ENCODE measurements at places on chromosomes 4 and X.

- DNase-seq, result no peak
Measured at GRCh38 chrX:119685225-119686066, 7.5 kb downstream of the SEPTIN6 start.

DNA sequence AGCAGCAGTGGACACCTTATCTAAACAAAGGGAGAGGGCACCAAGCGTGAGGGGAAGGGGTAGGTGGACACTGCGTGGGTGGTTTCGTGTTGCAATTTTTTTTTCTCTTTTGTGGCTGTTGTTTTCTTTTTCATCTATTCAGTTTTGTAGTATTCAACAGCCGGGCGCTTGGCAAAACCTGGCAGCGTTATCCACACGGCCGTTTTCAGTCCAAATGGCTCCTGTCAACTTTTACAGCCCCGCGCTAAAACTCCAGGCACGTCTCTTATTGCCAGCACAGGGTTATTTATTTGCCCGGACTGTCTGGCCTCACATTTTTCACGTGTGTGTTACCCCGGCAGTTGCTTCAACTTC, 192.2 kb downstream of the BCOR start:
- DNase-seq, result no peak

- DNase-seq, result no peak
Measured at GRCh38 chr4:101186567-101187184, 160.7 kb downstream of the PPP3CA start.

DNA sequence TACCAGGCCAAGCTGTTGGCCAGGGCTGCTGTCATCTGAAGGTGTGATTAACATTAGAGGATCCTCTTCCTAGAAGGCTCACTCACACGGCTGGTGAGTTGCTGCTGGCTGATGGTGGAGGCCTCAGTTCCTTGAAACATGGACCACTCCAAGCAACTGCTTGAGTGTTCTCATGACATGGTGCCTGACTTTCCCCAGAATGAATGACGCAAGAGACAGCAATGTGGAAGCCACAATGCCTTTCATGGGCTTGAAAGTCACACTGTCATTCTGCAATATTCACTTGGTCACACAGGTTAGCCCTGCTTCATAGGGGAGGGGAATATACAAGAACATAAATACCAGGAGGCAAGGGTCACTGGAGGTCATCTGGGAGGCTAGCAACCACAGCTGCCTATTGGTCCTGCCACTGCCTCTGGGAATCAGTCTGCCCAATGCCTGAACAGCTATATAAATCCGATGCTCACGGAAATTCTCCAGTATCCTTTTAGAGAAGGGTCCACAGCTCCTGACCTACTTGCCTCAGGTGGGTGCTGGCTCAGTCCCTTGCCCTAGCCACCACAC, 97.1 kb upstream of the MAML3 start:
- DNase-seq, result no peak

DNA sequence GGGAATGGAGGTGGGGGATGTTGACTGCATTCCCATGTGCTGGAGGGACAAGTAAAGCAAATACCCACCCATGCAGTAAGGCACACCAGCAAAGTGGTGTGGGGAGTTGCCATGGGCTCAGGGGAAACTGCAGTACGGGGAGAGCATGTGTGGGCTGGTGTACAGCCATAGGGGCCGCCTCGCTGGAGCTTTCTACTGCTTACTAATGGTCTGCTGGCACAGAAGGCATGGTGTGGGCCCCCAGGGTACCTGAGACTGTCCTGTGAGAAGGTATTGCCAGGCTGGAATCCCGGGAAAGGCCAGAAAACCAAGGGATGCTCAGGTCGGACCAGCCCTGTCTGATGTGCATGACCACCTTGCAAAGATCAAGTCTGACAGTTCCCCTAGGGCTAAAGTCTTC, 199.1 kb downstream of the ARHGEF9 start:
- no peak for DNase-seq

GRCh38 chrX:39726771-39727170, 371.0 kb downstream of the BCOR start:
- no peak for DNase-seq

DNA sequence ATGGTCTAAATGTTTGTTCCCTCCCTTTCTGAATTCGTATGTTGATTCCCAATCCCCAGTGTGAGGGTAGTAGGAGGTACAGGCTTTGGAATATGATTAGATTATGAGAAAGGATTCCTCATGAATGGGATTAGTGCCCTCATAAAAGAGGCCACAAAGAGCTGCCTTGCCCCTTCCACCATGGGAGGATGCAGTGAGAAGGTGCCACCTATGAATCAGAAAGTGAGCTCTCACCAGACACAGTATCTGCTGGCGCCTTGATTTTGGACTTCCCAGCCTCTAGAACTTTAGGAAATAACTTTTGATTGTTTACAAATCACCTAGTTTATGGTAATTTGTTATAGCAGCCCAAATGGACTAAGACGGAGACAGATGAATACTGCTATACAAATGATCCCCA, 3.6 kb downstream of the ATP10D start:
- no peak for DNase-seq

DNA sequence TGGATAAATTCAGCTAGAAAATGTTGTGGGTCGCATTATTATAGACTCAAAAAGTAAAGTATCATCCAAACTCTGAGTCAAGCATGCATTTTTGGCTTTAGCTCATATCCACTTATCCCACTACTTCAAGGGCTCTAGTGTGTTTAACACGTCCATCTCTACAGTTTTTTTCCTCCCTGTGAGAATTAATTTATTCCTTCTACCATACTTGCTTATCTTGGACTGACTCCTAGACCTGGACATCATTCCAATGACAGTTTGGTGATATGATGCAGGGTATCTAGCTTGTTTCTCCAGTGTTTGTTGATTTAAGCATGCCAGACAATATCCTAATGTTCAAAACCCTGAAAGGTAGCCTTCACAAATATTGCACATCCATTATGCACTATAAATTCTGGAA, 1037.1 kb upstream of the INTU start:
- no peak for DNase-seq

DNA sequence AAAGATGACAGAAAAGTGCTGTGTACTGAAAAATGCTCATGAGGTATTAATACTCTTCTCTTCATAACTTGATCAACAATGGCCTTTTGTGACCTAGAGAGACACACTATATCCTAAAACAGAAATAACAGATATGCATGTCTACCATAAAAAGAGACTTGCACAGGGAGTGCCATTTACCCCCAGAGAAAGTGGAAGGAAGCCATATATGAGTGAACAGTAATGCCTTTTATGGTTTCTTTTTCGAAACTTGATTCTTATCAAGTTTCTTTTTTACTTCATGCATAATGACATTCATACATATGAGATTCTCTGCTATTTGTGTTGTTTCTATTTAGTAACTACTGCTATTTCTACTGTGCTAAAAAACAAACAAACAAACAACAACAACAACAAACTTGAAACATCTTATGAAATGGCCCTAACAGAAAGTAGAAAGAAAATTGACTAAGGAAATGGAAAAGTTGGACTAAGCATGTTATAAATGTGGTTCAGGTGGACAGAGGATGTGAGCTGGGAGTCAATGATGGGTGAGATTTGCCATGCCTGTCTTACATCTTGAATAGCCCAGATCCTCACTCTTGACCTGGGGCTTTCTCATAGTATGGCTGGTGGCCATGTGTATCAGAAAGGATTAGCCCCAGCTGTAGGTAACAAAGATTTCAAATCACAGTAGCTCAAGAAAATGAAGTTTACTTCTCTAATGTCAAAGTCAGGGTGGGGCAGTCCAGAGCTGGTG, 43.8 kb downstream of the GEMIN8 start:
- DNase-seq, result no peak

- DNase-seq, result no peak
Measured at GRCh38 chrX:39815631-39816030, 282.1 kb downstream of the BCOR start.

- no peak for DNase-seq
Measured at GRCh38 chrX:70168238-70169188, 8.8 kb upstream of the DGAT2L6 start.

DNA sequence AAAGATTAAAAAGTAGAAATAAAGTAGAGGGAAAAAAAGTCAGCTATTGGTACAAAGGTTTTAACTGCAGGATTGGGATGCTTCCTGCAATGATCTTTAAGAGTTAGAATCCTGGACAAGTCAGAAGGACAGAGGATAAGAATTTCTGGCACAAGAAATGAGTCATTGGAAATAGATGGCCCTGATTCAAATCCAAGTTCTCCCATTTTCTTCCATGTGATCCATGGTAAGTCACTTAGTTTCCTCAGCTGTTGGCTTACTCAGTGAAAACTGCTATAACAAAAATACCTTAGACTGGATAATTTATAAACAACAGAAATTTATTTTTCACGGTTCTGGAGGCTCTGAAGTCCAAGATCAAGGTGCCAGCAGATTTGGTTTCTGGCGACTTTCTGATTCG, 13.3 kb upstream of the TBC1D19 start:
- no peak for DNase-seq

DNA sequence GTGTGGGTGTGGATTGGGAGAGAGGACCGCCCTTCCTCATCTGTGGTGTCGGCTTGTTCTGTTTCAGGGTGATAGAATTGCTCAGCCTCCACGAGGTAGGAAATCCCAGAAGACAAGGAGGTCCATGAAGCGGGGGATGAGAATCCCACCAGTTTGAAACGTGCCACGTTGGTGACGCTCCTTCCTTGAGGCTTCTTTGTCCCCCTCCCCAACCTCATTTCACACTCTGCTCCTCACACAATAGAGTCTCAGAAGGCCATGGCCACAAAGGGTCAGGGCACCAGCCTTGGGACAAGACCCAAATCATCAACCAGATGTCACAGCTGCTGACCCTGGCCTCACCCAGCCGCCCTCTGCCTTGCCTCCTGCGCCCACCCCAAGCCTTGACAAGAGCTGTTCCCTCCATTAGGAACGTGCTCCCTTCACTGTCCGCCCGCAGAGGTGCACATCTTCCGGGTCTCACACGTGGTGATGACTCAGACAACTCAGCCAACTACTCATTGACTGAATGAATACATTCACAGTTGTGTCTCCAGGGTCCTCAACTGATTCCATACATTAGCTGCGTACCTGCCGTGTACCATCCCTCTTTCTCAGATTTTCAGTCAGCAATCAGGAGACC, 18.3 kb downstream of the BLOC1S4 start:
- DNase-seq, result no peak

- no peak for DNase-seq
Measured at GRCh38 chr4:57093845-57094831, 16.0 kb downstream of the IGFBP7 start.

- DNase-seq, result no peak
Measured at GRCh38 chr4:83075311-83076095, 39.0 kb downstream of the PLAC8 start.

- no peak for DNase-seq
Measured at GRCh38 chrX:105608745-105609144, 213.6 kb upstream of the NRK start.

DNA sequence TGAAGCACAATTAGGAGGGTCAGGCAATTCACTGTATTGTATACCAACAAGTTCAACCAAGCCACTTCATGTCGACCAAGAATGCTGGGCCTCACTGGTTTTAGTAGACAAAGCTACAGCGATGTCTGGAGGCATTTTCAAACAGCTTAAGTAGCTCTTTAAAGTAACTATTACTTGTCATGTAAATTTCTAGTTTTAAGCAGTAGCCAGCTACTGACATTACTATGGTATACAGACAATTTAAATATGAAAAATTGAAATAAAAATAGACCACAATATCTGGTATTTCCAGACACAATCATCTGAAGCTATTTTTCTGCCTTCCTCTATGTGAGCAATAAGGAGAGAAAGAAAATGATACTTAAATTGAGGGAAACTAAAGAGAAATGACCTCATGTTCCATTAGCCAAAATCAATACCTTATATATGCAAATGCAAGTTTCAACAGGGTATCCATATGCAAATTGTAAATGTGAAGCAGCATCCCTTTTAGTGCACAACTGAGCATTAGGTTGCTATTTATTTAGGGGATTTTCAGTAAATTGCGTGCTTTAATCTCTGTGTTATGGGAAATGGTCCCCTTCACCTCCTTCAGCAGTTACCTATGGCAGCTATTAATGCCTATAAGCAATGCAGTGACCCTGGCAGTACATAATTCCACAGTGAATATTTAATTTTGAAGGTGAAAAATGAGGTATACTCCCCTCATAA, 119.5 kb downstream of the GPC3 start:
- DNase-seq, result no peak

DNA sequence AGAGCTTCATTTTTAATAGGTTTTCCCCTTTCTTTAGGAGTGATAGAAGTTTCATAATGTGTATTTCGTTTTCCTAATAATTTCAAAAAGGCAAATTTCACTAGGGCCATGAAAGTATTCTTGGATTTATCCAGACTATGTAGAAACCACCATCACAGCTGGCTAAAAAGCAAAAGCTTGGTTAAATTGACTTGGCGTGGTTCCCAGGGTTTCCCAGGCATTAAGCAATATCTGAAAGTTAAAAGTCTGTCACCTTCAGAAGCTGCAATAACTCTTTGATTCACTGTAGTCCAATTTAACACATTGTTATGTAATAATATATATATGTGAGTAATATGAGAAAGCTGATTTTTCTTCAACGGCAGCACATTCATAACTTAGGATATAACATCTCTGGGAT, 38.3 kb downstream of the NDNF start:
- no peak for DNase-seq

- DNase-seq, result no peak
Measured at GRCh38 chrX:80335062-80335830, 85.0 kb upstream of the TENT5D start.

DNA sequence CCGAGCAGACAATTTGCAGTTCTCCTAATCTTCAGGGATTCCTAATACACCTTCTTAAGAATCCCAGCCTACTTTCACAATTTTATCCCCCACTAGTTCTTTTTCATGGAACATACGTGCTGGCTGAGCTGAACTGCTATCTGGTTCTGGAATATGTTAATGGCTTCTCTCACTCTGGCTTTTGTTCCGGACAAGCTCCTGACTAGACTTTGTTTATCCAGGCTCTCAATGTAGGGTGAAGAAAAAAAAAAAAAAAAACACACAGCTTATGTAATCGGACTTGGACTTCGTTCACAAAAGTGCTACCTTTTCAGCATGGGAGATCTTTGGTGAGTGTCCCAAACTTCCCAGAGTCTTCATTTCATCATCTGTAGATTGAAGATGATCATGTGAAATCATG, 555.4 kb upstream of the CPEB2 start:
- no peak for DNase-seq

DNA sequence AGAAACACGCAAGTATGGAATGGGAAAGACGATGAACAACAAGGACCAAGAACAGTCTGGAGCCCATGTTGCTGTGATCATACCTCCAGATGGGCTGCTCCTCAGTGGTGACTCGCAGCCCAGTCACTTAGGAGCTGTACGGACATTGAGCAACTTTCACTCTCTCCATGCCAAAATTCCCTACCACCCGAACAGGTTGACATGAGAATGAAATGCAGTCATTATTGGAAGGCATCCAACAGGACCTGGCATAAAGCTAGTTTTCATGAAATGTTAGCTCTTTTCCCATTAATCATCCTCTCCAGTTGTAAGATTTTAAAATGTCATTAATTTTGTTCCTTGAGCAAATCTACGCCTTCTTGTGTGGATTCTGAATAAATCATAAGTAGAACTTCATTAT, 82.7 kb upstream of the GPM6B start:
- DNase-seq, result no peak

DNA sequence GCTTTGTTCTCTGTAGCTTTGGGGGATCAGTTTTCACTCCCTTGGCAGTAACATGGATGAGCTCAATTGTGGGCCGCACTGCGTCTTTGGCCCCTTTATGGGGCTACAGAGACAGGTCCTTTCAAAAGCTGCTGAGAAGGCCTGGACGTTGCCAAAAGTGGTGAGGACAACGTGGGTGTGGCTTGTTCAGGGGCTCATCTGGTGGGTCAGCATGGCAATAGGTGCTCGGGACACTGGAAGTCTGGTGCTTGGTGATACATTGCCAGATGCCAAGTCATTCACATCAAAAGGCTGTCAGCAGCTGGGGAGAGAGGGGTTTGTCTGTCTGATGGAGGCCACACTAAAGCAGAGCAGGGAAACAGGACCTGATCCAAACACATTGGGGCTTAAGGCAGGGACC, 149.8 kb upstream of the EOLA2 start:
- no peak for DNase-seq
